ENCODE measurements at places on chromosomes 12 and 14.

DNA sequence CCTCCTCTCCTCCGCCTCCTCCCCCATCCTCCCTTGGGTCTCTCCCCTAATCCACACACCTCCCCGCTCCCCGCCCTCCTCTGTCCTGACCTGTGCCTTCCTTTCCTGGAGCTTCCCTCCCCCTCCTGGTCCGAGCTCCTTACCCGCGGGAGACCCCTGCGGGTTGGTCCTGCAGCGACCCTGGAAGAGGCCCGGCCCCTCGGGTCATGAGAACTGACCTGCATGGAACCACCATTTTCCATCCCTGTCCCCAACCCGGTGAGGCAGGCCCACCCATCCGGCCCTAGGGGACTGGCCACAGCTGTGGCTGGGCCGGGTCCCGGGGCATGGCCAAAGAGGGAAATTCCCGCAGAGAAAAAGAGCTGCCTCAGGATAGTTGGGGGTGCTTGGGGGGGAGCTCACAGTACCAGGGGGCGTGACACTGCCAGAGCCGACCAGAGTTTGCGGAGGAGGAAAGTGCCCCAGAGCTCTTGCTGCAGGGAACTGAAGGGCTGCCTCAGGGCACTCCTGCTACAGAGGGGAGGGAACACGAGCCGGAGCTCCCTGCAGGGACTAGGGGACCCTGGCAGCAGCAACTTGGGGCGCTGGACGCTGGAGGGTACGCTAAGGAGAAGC is 613 bp downstream of the ARHGEF40 start:
- DNase-seq: no peak

DNA sequence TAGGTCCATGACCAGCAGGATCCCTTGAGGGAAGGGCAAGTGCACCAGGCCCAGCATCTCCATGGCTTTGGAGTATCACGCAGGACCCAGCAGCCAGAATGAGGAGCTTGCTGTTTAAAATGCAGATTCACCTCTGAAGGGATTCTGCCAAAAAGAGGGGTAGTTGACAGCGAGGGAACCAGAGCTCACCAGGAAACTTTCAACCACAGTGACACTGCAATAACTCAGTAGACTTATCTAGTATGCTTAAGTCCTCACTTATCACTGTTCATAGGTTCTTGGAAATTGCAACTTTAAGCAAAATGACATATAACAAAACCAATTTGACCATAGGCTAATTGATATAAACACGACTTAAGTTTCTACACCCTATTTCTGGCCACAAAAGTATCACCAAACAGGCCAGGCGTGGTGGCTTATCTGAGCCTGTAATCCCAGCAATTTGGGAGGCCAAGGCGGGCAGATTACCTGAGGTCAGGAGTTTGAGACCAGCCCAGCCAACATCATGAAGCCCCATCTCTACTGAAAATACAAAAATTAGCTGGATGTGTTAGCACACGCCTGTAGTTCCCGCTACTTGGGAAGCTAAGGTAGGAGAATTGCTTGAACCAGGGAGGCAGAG is 21.4 kb upstream of the CKAP4 start:
- peak; percentile 57 for DNase-seq

DNA sequence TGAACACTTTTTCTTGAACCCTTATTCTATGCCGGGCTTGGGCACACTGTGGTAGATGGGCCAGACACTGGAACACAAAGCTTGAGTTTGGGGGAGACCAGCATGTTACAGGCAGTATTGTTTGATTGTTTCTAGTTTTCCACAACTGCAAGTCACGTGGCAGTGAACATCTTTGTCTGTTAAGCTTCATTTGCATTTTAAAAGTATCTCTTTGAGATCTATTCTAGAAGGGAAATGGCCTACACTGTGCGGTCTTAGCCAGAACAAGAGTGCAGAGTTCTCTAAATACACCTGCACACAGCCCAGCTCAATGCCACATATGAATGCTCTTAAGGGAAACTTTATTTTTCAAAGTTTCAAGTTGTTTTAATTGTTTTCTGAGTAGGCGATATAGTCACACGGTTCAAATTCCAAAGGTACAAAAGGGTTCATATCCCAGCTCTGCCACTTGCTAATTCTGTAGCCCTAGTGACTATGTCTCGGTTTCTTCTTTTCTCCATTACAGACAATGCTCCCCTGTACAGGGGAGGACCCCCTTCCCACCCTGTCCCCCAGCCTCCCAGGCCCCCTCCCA is 24.9 kb downstream of the RIN3 start:
- no peak for DNase-seq

- DNase-seq: no peak
Measured at GRCh38 chr12:43309959-43310358, 242.0 kb downstream of the ADAMTS20 start.

DNA sequence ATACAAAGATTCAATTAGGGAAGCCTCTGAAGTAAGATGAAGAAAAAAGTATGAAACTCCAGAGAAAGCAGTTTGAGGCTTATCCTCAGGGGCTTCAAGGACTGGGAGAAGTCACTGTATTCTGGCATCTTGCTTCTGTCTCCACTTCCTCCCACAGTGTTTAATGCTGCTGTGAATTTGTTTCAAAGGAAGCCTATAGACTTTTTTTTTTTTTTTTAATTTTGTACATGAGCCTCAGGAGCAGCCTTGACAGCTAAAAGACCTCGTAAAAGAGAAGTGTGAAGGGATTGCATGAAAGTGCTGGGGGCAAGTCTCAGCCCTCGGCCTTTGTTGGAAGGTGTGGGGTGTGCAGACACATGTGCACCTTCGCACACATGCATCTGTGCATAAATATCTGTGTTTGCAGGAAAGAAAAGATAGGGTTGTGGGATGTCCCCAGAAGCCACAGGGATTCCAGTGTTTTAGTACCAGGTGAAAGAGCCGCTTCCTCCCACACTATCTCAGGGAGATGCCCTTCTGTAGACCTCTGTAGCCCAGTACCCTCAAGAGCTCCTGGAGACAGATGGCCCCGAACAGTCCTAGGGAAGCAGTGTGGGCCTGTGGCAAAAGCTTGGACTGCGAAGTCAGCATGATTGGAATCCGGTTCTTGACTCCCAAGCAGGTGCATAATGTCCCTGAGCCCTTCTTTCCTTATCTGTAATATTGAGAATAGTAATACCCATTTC is 193.5 kb upstream of the BCL2L14 start:
- no peak for DNase-seq
